ENCODE measurements at places on chromosomes 12 and 14.

GRCh38 chr12:46210873-46211439, 57.9 kb downstream of the SLC38A1 start:
- no peak for DNase-seq

GRCh38 chr12:110373425-110373824, 30.1 kb downstream of the ANAPC7 start:
- DNase-seq = no peak

- no peak for DNase-seq
Observed at GRCh38 chr12:89475203-89475990, 49.2 kb downstream of the GALNT4 start.

DNA sequence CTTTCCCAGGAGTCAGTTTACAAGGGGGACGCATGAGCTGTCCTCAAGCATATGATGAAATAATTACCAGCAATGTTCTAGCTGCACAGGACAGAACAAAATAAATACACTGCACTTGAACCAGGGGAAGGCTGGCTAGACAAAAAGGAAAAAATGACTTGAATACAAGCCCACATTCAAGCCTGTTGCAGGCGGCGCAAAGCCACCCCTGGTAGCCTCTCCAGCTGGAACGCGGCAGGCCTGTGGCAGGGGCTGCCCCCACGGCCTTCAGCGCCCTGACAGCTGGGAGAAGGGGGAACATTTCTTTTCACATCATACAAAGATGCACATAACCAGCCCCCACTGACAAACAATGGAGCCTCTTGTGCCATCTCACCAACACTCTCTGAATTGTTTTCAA, 57.1 kb downstream of the TRAFD1 start:
- DNase-seq = no peak

DNA sequence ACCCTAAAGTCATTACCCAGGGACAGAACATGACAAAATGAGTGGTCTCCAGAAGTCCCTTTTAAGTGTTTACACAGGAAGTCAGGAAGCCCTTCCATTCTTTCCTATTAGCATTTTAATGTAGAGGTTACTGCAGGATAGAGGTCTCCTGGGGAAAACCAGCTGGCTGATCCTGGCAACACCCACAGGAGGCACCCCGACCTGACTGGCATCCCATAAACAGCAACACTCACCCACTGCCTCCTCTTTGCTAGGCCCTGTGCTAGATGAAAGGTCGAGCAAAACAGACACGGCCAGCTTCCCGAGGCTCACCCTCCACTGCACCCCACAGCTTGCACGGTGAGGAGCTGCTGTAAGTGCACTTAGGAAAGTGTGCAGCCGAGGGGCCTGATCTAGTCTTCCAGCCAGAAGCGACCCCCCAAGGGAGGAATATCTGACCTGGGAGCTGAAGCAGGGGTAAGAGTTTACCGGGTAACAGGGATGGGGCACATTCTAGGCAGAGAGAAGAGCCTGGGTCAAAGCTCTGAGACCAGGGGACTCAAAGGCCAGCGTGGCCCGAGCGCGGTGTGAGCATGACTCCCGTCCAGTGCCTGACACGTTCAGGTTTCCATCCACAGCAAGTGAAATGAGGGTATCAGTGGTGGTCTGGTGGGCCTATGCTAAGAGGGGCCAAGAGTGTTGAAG, 9.0 kb downstream of the DAZAP2 start:
- DNase-seq = no peak

Measured in NCI-H2171 (cell line).